ENCODE measurements at places on chromosomes 7 and 10.

GRCh38 chr10:47024046-47024322, 112.8 kb downstream of the PTPN20 start:
- no peak for DNase-seq

DNA sequence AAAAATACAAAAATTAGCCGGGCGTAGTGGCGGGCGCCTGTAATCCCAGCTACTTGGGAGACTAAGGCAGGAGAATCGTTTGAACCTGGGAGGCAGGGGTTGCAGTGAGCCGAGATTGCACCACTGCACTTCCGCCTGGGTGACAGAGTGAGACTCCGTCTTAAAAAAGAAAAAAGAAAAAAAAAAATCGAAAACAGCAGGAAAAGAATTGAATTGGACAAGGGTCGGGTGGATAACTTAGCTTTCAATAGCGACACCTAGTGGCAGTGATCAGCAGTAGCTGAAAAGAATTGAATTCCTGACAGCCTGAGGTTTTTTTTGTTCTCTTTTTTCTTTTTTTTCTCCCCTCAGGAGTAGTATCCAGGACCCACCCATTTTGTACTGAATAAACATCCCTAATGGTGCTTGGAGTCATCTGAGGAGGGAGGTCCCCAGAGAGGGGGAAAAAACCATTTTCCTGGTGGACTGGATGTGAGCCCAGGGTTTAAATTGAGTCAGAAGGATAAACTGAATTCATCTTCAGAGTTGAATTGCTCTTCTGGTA, 55.1 kb downstream of the CYCS start:
- DNase-seq, result peak; percentile 45

DNA sequence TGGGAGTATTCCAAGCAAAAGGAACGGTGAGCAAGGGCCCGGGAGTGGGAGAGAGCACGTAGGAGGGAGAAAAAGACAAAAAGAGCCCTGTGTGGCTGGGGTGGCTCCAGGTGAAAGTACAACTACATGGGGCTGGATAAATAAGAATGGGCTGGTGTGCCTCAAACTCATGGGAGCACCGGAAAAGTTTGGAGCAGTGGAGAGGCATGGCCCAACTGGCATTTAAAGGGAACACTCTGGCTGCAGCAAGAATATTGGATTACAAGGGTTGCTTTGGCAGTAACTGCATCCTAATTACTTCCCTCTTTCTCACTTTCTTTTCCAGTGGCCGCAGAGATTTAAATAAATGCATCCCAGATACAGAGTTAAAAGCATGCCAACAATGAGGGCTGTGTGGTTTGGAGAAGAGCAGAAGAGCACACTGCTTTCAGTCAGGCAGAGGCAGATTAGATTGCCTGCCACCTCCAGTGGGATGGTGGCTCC, 39.1 kb upstream of the HERPUD2 start:
- no peak for DNase-seq

GRCh38 chr7:112204499-112205342, 1.5 kb downstream of the DOCK4 start:
- DNase-seq, result peak; percentile 21

DNA sequence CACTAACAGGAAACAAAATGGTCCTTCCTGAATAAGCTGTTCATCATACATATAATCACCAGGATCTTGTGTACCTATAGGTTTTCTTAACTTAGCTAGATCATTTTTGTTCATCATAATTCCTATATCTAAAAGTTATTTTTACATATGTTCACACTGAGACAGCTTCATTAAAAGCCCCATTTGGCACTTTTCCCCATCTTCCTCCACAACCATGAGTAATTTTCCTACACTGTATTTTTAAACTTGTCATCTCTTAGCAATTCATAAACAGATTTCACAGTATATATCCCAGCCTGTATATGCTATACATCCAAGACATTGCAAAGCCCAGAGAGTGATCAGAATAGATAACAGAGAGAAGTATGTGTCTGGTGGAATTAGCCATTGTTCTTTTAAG, 28.3 kb downstream of the ZNF365 start:
- no peak for DNase-seq

GRCh38 chr10:73529089-73529832, 33.4 kb upstream of the PPP3CB start:
- DNase-seq, result peak; percentile 62

GRCh38 chr10:84117686-84118394, 21.5 kb upstream of the GHITM start:
- no peak for DNase-seq

Measured in naive B cell (primary cell).